ENCODE measurements at places on chromosomes 5 and 9. TPM values are rescaled to one million over a fixed set of nuclear protein-coding genes. Genes with fewer than 3 reads are reported as not detected.
A peak's percentile ranks its signal among the peaks of the same experiment; 100 is the strongest.

DNA sequence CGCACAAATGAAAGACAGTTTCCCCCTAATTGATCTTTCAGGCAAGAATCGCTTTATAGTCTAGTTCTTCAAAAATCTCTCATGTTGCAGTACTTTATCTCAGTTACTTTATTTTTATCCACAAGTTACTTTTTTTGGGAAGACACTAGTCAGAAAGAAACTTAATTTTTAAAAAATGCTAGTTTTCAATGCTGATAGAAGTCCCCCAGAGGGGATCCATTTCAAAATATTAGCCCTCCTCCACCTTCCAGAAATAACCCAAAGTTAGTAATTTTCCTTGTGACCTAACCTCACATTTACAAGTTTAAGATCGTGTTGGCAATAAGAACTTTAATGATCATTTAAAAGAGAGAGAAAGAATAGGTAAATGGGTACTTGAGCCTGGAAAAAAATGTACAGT, 11.0 kb downstream of the C1QTNF3 start:
- no peak for DNase-seq

GRCh38 chr5:103217101-103217500, 41.5 kb upstream of the MACIR start:
- DNase-seq: no peak

GRCh38 chr9:119095072-119095471, 274.2 kb downstream of the BRINP1 start:
- no peak for DNase-seq

GRCh38 chr5:146533260-146533857, 17.4 kb upstream of the GPR151 start:
- DNase-seq: peak; percentile 67

GRCh38 chr5:11903121-11903613, 1.1 kb downstream of the CTNND2 start:
- no peak for DNase-seq

DNA sequence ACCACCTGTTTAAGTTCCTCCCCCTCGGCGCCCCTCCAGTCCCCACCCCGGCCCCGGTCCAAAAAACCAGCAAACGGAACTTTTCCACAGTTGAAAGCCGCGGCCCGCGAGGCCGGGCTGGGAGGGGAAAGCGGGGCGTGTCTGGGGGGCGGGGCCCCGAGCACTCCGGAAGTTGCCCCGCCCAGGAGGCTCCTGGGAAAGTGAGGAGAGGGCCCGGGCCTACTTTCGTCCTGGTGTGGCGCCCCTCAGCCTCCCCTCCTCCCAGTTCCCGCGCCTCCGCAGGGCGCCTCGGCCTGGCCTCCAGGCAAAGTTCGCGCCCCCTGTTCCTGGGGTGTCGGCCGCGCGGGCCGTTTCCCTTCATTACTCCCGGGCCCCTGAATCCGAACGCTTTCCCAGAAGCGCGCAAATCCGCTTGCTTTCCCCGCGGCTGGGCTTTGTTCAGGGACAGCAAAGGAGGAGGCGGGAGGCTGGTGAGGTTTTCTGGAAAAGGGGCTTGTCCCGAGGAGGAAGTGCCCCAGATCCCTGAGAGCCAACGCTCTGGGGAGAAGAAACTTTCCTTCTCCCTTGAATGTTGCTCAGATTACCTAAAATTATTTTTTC, 4.5 kb upstream of the DMRT3 start:
- no peak for DNase-seq

GRCh38 chr5:90703932-90704331, 145.3 kb downstream of the ADGRV1 start:
- DNase-seq: no peak

- DNase-seq: no peak
Measured at GRCh38 chr9:114930056-114930812, at the start of gene TNFSF8. Gene TNFSF8, minus strand, starts transcription at chr9:114930591. Its CDS starts 288 bp downstream, at chr9:114930303.

DNA sequence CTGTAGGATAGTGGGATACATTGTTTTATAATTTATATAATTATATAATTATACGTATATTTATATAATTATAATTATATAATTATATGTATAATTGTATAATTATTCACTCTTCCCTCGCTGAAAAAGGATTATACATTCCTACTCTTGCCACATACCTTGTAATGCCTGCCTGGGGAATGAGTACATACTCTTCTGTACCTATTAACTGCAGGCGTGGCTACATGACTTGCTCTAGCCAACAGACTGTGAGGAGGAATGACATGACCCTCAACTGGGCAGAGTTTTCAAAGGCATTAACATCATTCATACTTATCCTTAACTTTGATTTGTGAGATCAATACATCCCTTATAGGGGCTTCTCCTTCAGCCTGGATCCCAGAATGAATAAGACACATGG, 19.1 kb downstream of the ERMP1 start:
- DNase-seq: no peak

- no peak for DNase-seq
Measured at GRCh38 chr9:115237385-115237998, 119.5 kb upstream of the TNC start.

GRCh38 chr5:109690242-109690974, 681 bp downstream of the MAN2A1 start:
- peak; percentile 65 for DNase-seq

DNA sequence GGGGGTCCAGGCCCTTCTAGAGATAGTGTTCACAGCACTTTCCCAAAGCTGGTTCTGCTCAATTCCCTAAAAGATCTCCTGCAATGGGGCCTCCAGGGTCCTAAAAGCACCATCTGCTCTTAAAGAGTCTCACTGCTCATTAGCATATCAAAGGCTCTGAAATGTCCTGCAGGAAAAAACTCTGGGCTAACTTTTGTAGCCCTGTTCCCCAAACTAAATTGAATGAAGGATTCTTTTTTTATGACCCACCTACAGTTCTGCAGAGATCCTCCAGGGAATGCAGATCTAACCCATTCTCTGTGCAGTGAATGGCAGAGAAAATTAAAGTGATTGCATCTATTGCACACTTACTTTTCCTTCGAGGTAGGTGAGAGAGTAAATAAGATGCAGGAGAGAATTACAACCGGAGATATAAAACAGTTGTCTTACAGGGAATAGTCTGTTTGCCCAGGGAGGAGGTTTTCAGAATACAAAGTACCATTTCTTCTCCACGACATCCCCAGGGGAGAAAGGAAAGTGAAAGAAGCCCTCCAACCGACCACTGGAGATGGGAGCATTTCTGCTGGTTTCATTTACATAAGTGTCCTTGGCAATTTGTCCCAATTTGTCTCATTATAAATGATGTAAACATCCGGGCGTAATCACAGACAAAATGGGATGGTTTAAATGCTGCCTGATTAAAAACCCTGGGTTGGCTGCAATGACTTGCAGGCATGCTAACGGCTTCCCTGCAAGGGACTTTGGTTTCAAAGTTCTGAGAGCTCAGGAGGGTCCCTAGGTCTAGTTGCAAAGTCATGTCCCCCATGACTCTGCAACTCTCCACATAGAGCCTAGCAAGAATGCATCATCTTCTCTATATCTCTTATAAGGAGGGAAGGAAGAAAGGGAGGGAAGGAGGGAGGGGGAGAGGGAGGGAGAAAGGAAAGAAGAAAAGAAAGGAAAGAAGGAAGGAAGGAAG, 114.0 kb downstream of the KCNIP1 start:
- DNase-seq: no peak

GRCh38 chr9:68668127-68668526, 36.9 kb upstream of the PIP5K1B start:
- DNase-seq: no peak

- no peak for DNase-seq
Measured at GRCh38 chr9:16960084-16960483, 89.6 kb upstream of the BNC2 start.

DNA sequence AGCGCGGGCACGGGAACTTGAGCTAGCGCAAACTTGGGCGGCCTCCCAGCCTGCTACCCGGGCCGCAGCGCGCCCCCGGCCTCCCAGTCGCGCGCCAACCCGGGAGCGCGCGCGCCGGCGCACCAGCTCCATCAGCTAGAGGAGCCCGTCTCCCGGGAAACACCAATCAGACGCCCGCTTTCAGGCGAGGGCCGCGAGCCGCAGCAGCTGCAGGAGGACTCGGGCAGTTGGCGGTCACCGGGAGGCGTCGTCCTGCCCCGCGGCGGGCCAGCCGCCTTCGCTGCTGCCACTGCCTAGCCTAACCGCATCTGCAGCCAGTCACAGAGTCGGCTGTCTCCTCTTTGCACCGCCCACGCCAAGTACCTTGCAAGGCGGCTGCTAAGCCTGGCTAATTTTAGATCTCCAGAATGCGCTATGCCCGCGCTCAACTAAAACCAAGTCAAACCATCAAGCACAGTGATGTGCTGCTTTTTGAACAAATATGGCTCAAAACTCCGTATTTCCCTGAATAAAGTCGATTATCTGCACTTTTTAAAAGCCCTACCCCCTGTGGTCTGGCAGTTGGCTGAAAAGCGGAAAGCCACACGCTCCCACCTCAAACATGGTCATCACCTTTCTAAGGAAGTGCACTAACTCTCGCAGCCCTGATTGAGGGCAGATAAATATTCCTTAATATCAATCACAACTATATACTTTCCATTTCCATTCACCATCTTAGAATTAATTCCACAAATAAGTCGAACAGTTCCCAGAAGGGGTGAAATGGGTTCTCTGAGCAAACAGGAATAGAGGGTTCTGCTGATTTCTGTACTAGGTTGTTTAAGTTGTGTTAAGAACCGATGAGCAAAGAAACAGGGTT, 221.8 kb downstream of the MEF2C start:
- DNase-seq: no peak

DNA sequence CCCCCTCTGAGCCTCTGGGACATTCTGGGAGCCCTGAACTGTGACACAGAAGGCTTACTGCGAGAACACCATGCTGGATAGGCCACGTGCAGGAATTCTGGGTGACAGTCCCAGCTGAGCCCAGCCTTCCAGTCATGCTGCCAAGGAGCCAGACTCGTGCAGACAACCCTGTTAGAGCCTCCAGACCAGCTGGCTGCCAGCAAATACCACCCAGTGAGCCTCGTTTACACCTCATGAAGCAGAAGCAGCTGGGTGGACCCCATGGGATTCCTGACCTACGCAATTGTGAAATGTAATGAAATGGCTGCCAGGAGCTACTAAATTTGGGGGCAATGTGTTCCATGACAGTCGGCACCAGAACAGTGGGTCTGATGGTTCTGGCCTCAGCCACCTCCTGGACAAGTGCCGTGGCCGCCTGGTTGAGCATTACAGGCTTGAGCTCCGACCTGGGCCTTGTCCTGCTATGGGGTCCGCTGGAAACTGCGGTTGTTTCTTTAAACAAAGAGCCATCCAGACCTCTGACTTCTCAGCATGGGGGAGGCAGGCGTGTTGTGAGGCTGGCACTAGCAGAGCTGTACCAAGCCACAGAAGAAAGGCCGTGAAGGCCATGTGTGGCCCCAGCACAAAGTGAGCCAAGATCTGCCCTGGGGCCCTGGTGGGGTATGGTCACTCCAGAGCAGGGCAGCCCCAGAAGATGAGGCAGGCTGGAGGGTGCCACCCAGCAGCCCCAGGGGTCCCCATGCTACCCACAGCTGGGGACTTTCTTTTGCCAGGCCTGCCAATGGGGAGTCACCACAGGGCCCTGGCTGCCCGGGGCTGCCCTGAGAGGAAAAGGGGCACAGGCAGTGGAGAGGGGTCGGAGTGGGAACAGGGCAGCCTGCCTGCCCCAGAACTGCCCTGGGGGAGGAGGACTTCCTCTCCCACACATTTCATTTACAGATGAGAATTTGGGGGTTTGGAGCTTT, 19.3 kb upstream of the RXRA start:
- DNase-seq: no peak

DNA sequence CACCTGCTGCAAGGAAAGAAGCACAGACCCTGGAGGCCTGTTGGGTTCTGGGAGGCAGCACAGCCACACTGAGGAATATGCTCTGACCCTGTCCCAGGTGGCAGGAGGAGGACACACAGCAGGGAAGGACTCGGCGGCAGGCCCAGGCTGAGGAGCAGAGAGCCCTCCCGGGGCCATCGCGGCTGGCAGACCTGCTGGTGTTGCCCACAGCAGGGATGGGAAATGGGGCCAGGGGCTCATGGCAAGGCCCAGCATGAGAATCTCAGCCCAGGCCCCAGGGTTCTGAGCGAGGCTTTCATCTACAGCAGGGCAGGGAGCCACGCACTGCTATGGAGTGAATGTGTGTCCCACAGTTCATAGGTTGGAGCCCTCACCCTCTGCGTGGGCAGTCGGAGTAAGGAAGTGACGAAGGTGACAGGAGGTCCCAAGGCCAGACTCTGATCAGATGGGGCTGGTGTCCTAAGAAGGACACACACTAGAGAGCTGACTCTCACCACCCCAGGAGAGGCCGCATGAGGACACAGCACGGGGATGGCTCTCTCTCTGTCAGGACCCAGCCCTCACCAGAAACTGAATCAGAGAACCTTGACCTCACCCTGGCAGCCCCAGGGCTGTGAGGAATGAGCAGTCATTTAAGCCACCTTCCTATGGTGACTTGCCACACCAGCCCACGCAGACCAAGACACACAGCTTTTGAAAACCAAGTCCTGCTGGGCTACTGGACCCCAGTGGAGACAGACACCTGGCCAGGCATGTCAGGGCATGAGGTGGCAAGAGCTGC, 10.3 kb upstream of the GPSM1 start:
- no peak for DNase-seq

GRCh38 chr5:111953351-111954127, 196.5 kb upstream of the NREP start:
- DNase-seq: no peak

DNA sequence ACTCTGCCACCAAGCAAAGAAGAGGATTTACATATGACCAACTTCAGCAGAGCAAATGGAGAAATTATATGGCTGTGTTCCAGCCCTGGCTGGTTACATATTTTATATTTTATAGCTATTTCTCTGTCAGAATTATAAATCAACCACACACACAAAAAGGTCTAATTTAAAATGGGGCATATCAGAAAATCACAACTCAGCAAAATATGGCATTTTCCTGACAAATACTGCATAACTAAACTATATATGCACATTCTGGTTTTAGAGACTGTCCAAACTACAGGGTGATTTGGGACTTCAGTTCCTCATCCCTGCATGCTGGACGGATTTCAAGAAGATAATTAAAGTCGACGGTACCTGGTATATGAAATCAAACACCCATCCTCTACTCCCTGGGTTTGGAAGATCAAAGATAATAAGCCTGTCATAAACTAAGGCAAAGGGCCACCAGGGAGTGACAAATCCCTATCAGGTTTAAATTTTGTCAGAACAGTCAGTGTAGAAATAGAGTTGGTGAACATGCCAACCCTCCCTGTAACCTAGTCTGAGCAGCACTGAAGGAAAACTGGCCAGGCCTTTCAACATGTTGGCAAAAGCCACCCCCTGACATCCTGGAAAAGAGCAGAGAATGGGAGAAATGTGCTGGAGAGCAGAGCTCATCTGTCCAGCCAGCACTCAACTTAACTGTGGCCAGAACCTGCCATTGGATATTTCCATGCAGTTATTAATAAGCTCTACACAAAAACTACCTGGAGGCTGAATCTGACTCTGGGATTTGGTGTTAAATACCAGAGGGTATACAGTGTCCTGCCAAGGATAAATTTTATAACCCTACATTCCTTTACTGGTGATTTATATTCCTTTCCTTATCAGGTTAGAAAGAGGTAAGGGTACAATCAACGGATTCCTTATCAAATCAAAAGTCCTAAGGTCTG, 235.7 kb downstream of the ENC1 start:
- no peak for DNase-seq

The GAS1 gene
- total RNA-seq: 1.1 TPM

The SHISAL2B gene
- total RNA-seq: not detected

The CCDC187 gene
- not detected for total RNA-seq

The PITX1 gene
- not detected for total RNA-seq

Measured in liver (tissue), 10 donors.